Dorsolateral prefrontal cortex (tissue), 122 donors: ENCODE measurements at places on chromosomes 7 and 10. TPM values are rescaled to one million over a fixed set of nuclear protein-coding genes. Genes with fewer than 3 reads are reported as not detected.

DNA sequence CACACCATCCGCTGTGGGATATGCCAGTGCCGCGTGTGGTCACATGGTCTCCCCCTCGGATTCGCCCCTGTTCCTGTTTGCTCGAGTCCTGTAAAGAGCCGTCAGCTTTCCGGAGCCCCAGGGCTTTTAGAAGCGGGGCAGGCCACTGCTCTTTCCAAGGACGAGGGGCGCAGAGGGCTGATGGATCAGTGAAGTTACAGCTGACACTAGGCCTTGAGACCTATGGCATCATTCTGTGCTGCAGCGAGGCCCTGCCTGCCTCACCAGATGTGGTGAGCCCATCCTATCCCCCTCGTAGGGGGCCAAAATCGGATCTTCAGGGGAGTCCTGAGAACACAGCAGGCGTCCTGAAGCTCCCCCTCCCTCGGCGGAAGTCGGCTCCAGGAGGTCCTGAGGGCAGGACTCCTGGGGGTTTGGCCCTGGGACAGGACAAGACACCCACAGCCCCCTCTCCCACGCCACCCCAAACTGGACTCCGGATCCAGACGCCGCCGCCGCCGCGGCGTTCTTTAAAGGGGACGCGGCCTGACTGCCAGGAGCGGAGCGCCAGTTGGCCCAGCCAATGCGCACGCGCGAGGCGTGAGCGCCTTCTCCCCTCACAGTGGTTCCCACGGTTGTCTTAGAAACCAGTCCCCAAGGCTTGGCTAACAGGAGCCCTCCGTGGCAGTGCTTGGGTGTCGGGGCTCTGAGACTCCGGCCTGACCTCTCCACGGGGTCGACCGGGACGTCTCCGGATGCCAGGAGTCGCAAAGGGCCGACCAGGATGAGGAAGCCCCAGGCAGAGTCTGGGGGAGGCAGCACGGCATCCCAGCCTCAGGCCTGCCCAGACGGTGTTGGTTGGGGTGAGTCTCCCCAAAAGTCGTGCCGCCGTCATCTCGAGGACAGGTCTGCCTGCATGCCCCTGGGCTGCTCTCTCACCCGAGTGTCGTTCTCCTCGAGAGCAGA is 371.7 kb downstream of the ZNF716 start:
- DNase-seq = no peak

MSMB gene
- not detected for total RNA-seq

DNA sequence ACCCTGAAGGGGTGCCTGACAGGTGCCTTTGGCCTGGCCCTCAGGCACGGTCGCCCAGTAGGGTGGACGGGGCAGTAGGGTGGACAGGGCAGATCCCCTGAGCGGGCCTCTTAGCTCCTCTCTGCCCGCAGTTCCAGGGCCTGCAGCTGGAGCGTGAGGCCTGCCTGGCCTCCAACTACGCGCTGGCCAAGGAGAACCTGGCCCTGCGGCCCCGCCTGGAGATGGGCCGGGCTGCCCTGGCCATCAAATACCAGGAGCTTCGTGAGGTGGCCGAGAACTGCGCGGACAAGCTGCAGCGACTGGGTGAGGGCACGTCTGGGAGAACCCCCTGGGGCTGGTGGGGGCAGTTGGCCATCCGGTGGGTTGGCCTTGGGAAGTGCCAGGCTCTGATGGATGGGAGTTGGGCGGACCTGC is 1.7 kb downstream of the VPS37D start:
- no peak for DNase-seq

GRCh38 chr7:44147026-44147991 is 6.2 kb upstream of the MYL7 start:
- peak; percentile 51 for DNase-seq

TUBAL3 gene
- 1.4 TPM for total RNA-seq

PIP gene
- not detected for total RNA-seq
